EH (cell line): ENCODE measurements at places on chromosomes 12 and 14.

DNA sequence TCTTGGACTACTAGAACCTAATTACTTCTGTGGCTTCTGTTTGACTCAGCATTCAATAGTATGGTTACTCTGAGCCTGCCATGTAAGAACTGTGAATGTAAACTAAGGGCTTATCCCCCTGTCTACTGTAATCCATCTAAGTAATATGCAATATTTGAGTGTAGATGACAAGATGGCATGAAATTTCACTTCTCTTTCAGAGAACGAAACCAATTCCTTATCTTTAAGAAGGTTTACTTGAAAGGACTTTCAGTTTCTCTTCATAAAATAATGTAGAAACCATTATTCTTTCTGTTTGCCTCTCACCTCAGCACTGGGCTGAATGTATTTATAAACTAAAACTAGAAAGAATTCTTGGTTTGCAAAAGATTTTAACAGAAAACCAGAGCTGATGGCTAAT, 60.4 kb upstream of the ARID2 start:
- DNase-seq: no peak

- DNase-seq: no peak
Measured at GRCh38 chr12:14362352-14362751, 3.1 kb upstream of the ATF7IP start.

DNA sequence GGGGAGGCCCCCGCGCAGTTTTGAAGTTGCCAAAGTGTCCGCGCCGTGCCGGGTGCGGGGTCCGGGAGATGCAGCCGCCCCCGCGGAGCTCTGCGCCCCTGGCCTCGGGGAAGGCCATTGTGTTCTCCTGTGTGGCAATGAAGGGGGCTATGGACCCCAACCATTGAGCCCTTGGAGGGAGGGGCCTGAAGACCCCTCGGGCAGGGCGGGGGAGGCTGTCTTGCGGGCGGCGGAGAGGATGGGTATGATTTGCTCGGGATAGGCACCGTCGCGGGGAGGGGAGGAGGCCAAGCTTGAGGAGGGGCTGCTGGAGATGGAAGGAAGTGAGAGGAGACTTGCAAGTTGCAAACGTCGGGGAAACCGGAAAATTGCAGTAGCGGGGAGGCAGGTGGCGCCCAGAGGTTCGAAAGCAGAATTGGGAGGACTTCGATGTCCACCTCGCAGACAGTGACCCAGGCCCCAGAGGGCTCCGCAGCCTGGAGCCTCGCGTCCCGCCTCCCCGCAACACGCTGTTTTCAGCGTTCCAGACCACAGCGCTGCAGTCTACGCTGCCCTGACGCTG, 25.4 kb downstream of the BCL11B start:
- no peak for DNase-seq

GRCh38 chr14:88765130-88765529, 27.6 kb downstream of the EML5 start:
- DNase-seq: peak; percentile 29

DNA sequence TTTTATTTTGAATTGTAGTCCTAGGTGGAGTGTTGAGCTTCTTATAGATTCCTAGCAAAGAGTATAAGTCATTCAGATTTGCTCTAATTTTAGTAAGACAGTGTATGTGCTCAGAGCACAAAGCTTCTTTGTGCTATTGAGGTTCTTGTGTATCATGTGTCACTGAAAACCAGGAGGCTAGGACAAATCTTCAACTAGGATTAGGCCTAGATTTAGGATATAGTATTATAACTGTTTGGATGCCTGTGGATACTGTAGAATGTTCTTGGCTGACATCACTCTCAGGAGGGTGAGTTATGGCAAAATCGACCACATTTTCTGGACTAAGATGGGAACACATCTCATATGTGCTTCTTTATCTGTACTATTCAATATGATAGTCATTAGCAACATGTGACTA, 86.5 kb downstream of the DHRS2 start:
- no peak for DNase-seq

DNA sequence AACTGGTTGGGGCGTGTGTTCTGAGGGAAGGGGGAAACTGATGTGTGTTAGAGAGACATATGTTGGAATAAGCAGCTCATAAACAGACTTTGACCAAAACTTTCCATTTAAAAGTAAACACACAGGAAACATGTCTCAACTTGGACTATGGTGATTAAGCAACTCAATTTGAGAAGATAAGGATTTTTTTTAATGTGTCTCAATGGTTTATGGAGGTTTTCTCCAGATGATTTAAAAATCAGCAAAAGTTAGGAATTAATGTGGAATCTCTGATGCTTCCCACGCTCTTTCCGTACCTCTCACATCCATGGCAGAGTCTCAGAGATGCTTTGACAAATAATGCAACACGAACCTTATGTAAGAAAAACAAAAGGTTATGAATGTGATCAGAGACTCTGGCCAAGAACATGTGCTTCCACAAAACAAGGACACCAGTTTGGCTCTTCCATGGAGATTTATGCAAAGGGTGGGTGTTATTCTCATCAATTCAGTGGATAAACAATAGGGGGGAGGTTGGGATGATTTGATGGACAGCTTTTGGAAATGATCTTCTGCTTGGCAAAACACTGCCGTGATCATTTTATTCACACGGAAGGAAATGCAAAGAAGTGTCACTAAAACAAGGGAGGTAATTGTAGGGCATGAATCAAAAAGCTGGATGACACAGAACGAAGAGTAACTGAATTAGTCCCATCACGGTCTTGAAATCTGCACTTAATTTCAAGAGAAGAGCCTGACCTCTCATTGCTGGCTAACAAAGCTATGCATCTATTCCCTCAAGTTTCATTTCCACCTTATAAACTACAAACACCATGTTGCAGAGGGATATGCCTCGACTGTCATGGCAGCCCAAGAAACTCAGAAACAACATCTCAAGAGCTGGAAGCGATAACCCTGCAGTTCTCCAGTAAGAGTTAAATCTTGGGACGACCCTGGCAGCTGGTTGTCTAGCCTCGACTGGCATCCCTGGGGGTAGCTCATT, 76.5 kb downstream of the FOXN3 start:
- DNase-seq: peak; percentile 55

DNA sequence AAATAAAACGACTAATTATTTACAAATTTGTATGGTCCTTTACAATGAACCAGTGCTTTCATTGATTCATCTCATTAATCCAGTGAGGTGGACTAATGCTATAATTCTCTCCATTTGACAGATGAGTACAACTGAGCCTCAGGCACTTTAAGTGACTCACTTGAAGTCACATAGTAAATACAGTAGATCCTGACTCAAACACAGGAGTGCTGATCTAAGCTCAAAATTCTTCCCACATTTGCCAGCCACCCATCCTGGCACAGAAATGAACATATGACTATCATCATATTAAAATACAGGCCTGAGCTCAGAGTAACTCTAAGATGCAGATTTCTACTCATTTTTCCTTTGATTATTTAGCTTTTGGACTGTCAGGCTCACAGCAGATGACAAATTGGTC, 30.6 kb downstream of the SLC16A7 start:
- DNase-seq: peak; percentile 57

DNA sequence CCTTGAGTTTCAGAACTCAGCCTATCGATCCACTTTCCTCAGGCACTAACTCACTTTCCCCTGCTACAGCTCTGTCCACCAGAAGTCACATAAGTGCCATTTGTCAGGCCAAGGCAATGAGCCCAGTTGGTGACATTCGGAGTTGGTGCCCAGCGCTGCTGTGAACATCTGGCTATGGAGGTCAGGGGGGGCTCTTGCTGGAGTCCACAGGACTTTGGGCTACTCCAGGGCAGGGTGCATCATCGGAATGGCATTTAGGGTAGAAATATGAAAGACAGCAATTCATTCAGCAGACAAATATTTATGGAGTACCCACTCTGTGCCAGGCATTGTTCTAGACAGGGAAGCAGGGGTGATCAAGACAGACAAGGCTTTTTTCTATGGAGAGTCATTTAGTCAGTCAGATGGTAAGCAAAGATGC, 1.5 kb upstream of the PPP1CC start:
- DNase-seq: peak; percentile 80

- no peak for DNase-seq
Measured at GRCh38 chr12:64864319-64864718, 39.9 kb downstream of the TBC1D30 start.

DNA sequence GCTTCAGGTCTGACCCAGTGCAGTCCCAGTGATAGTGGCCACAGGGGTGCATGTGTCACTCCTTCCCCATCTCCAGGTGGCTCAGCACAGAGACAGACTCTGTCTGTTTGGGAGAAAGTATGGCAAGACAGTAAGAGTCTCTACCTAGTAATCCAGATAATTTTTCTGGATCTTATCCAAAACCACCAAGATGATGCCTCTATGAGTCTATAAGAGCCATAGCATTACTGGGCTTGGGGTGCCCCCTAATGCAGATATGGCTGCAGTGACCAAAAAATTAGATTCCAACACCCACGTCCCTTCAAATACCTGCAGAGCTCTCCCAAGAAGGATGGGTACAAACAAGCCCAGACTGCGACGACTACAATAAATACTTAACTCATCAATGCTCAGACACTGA, 123.8 kb downstream of the GRIP1 start:
- DNase-seq: peak; percentile 4

DNA sequence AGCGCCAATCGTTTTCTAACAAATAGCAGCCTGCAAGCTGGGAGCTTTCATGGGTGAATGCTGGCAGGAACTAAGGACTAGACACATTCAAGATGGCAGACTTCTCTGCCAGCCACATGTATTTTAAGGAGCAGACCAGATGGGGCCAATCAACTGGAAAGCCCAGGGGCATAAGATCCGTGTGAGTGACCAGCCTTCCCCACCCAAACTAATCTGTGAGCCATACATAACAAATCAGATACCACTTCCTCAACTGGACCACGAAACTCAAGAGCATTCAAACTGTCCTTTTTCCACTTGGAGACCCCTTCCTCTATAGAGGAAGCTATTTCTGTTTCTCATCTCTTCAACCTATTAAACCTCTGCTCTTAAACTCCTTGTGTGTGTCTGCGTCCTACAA, 9.7 kb downstream of the TCL1B start:
- no peak for DNase-seq

DNA sequence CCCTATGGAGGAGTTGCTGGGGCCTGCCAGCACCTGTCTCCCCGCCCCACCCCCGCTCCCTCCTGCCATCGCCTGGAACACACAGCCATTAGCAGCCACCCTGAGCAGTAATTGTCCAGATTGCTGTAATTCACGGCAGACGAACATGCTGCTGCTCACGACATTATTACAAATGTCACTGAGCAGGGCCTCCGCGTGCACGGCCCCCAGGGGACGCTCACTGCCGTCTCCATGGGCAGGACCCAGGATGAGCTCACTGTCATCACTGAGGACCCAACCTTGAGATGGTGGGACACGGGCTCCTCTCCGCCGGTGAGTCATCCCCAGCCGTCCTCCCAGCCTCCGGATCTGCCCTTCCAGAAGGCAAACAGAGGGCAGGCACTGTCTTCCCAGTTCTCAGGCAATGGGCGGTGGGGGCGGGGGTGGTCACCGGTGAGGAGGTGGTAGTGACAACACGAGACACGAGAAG, 100.4 kb downstream of the RFLNA start:
- peak; percentile 75 for DNase-seq

GRCh38 chr14:32434180-32434579, 105.1 kb downstream of the AKAP6 start:
- DNase-seq: no peak

DNA sequence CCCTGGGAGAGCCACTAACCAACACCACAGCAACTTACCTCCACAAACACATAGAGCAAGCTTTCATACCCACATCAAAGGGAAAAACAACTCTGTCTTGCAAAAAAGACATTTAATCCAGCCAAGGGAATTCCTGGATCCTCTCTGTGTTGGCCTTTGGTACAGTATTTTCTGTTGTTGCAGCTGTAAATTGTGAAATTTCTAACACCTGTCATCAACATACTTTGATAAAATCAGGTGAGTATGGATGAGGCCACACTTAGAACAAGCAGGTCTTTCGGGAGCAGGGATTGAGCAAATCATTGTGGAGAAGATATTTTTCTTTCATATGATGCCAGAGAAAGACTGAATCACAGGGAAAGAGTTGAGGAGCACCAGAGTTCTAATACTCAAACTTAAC, 89.3 kb downstream of the SPTSSA start:
- DNase-seq: no peak

DNA sequence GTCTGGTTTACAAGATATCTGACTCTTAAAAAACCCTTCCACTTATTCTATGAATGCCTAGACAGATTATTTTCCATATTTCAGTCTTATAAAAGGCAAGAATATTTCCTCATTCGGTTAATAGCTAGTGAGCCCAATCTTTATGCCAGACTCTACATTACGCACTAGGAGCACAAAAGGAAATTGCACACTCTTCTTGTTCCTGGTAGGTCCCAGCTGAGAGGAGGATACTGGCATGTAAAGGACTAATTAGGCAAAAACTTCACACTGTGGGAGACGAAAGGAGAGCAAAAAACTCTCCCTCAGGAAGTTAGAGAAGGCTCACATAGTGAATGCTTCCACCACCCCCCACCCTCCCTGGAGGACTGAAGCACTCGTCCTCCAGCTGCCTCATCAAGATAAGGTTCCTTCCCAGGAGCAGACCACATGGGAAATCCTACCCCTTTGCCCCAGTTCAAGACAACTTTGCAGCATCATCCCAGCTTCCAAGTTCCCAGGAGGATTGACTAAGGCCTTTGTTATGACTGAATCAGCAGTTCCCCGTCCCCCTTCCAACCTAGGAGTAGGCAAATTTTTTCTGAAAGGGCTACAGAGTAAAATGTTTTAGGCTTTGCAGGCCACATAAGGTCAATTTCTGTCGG, 14.5 kb downstream of the CAPZA3 start:
- peak; percentile 98 for DNase-seq

- DNase-seq: peak; percentile 79
Measured at GRCh38 chr12:26821212-26821701, 11.7 kb downstream of the ITPR2 start.

DNA sequence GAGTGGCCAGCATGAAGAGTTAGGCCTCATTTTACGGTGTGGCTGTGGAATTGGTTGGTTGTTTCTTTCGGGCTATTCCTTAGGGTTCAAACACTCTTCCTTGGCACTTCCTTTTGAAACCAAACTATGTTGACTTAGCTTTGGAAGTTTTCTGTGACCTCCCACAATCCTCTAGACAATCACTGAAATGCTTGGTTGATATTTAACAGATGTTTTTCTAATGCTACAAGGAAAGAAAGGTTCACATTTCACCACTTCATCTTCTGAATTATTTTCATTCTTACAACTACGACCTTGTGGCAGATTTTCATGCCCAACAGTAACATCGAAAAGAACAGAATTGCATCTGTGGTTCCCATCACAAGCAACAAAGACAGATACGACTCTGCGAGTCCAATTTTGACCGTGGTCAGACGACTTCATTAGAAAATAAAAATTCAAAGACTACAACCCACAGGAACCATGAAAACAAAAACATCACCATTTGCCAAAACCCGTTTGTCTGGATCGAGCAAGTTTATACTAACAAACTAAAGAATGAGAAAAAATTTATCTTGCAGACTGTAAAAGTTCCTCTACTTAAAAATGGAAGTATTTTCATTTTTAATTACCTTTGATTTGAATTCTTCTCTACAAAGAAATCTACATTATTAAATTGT, 16.9 kb downstream of the PRKAB1 start:
- peak; percentile 40 for DNase-seq

- no peak for DNase-seq
Measured at GRCh38 chr12:127024791-127025190, 1242.2 kb upstream of the TMEM132C start.
